ENCODE measurements at places on chromosomes 11 and 22.

DNA sequence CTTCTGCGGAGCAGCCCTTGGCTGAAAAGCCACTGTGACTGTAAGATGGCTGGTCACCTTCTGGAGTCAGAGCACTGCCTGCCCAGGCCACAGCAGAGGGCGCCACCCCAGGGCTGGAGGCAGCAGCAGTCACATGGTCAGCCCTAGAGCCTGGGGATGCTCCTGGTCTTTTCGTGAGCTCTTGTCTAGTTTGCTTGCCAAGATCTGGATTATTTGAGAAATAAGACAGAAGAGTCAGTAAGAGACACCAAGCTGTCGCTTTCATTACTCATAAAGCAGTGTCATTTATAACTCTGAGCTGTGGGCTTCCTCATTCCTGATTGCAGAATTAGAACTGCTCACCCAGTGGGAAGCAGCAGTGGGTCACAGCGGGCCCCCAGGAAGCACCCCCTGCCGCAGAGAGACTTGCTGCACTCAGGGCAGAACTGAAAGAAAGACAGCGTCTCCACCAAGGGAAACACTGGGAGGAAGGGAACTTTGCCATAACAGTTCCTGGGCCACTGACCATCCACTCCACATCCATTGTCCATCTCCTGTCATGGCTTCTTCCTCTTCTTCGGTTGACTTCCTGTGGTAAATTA is 56.7 kb downstream of the PPP6R2 start:
- DNase-seq = no peak

GRCh38 chr11:96061069-96061468 is 137.2 kb upstream of the MTMR2 start:
- no peak for DNase-seq

GRCh38 chr11:22263613-22264012 is 70.7 kb downstream of the ANO5 start:
- no peak for DNase-seq

GRCh38 chr11:81026032-81026431 is 1585.2 kb upstream of the TENM4 start:
- no peak for DNase-seq

DNA sequence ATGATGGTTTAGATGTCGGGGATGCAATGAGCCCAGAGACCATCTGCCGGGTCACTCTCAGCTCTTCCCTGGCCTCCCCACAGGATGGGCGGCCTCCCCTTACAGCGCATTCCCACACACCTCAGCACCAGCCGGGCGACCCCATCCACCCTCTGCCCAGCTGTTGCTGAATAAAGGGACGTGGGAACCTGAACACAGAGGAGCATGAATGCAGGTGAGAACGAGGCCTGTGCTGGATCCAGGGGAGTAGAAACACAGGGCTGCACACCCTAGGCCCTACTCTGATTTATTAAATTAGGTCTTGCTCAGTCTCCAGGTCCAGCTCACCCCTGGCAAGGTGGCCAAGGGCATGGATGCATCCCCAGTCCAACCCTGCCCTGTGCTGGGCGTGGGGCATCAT is 180.5 kb downstream of the CTTN start:
- DNase-seq = no peak

GRCh38 chr11:116124922-116125714 is 620.9 kb upstream of the CADM1 start:
- no peak for DNase-seq

- DNase-seq = no peak
Measured at GRCh38 chr11:110929129-110929528, 216.9 kb upstream of the ARHGAP20 start.

DNA sequence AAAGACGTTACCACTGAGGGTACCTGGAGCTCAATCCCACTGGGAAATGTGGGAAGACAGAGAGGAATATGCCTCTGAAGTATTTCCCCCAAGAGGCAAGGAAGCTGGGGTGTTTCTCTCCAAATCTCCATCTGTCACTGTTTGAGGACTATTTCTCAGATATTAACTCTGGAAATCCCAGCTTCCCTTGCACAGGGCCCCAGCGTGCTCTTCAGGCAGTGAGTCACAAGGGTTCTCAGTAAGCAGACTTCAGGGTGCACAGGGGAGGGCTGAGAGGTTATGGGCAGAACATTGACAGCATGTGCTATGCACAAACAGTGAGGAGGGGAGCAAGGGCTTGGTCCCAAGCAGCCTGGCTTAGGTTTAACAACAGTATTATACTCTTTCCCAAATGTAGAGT is 60.9 kb upstream of the EED start:
- peak; percentile 19 for DNase-seq

- no peak for DNase-seq
Measured at GRCh38 chr11:109945626-109946321, 147.4 kb upstream of the ZC3H12C start.

GRCh38 chr11:8239536-8240228 is 24.0 kb downstream of the LMO1 start:
- no peak for DNase-seq

DNA sequence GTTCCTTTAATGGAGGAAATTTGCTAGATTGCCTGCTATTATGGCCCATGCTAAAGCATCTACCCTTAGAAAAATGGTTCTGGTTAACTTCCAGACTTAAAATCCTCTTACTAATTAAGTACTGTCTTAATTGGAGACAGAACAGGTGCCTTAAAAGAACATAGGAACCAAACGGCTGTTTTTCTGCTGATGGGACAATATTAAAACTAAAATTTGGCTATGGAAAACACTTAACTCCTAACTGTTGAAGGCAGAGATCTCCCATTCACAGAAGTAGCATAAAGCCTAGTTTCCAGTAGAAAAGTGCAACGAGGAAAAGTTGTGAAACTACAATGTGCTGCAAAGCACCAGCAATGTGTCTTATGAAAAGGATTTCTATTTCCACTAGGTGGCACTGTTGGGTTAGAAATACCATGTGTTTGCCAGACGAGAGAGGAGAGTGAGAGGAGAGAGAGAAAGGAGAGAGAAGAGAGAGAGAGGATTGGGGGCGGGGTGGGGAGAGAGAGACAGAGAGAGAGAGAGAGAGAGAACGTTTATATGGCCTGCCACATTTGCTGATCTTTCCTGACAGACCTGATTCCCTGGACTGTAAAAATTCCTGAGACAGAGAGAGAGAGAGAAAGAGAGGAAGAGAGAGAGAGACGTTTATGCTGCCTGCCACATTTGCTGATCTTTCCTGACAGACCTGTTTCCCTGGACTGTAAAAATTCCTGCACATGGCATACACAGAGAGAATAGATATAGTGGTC is 51.5 kb downstream of the FAM181B start:
- DNase-seq = no peak

GRCh38 chr22:41768430-41768829 is 32.0 kb upstream of the CCDC134 start:
- DNase-seq = no peak

- DNase-seq = no peak
Measured at GRCh38 chr11:72758690-72759389, 6.6 kb upstream of the ARAP1 start.

- DNase-seq = no peak
Measured at GRCh38 chr11:125944350-125945010, 1.4 kb upstream of the VSIG10L2 start.

DNA sequence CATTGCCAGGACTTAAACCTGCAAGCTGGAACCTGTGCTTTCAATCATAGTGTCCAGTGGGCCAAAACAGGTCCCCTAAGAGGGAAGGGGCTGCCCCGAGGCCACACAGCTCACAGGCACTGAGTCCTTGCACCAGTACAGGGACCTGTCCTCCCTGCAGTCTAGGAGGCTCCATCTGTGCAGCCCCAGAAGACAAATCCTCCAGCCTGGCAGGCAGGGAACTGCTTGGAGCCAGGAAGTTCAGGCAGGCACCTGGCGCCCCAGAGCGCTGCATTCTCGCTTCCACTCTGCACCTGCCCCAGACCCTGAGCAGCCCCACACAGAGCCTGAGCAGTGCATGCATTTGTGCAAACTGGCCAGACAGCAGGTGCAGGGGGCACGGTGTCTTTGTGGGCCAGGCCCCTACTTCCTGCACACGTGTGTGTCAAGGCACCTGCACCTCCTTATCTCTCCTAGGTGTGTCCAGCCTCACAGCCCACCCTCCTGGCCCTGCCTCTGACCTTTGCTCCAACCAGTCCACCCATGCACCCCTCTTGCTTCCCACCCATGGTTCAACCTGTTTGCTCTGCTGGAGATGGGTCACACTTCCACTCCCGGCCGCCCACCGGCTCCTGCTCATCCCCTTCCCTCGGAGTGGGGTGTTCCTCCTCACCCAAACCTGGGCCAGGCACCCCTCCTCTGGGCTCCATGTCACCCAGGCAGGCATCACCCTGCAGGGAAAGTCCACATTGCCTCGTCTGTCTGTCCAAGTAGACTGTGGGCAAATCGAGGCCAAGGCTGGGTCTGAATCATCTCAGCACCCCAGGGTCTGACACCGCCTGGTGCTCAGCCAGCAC is 19.0 kb downstream of the LINC01488 start:
- DNase-seq = no peak

DNA sequence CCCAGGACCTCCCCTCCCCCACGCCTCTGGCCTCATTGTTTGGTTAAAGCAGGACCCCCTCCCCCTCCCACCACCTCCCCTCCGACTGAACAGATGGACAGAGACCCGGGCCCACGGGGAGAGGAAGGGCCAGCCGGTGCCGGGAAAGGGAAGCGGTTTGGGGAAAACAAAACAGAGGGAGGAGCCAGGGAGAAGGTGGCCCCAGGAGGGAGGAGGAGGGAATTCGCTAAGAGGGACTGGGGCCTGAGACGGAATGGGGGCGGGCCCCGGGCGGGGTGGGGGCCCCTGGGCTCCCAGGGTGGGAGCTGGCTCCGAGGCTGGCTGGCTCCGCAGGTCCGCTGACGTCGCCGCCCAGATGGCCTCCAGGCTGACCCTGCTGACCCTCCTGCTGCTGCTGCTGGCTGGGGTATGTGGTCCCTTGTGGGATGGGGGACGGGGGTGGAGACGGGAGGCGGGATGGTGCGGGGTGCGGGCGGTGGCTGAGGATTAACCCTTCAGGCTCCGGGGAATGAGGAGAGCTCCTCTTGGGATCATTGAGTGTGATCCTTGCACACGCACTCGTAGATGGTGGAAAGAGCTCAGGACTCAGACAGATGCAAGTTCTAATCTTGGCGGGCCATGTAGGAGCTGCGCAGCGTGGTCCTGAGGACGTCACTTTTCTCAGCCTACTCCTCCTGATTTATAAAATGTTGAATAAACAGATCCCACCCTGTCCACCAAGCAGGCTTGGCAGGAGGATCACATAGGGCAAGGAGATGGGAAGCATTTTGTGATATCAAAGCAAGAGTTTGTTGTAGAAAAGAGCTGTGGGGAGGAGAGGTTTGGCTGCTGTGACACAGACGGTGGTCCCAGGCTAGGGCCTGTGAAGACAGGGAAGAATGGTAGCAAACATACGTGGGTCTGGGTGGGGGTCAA is 688 bp downstream of the SERPING1 start:
- DNase-seq = no peak

DNA sequence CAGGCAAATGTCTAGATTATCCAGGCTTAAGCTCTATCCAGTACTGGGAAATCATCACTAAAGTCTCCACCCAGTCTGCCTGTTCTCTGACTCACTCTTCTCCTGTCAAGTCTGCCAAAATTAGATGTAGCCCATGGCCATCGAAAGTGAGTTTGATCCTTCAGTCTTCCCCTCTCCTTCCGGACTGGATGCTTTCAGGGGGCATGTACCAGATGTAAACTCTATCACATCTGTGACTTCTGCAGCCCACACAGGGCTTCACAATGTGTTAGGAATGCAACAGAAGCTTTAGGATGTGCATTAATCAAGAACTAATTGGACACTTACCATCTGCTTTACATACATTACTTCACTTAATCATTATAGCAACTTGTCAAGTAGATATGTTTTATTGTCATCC is 12.3 kb downstream of the ME3 start:
- no peak for DNase-seq

DNA sequence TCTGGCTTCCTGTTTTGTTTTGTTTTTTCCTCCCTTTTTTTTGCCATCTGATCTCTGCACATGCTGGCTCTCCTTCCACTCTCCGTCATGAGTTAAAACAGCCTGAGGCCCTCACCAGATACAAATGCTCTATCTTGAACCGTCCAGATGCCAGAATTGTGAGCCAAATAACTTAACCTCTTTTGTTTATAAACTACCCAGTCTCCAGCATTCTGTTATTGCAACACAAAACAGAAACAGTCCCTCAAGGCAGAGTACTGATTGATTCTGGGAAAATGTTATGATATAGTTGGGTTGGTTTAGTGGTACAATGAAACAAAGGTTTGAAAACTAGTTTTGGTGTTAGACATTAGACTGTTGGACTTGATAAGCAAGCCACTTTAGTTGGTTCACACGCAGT is 1390.0 kb upstream of the RAG2 start:
- DNase-seq = no peak

DNA sequence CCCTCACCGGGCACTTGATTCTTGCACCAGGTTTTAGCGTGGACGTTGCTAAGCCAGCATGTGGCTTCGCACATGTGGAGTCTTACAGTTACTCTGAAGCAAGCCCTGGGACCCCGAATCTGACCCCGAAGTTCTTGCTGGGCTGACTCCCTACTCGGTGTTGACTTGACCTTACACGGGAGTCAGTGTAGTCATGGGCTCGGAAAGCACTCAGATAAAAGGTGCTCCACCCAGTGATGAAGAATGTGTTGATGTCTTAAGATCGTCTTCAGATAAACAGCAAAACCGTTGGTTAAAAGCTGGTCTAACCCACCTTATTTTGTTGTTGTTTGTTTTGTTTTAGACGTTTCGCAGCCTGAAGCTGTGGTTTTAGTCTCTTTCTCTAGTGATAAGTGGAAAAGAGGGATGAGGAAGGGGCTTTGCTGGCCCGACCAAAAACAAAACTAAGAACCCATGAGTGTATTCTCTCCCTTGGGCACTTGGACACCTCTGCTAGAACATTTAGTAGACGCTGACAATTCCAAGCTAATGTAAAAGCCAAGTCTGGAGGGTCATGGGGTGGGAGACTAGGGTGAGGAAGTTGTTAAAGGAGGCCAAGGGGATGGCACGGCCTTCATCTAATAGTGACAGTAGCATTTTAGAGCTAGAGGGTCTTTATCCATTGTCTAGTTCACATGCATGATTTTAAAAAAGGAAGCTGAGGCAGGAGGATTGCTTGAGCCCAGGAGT is 69.9 kb downstream of the BCR start:
- no peak for DNase-seq

DNA sequence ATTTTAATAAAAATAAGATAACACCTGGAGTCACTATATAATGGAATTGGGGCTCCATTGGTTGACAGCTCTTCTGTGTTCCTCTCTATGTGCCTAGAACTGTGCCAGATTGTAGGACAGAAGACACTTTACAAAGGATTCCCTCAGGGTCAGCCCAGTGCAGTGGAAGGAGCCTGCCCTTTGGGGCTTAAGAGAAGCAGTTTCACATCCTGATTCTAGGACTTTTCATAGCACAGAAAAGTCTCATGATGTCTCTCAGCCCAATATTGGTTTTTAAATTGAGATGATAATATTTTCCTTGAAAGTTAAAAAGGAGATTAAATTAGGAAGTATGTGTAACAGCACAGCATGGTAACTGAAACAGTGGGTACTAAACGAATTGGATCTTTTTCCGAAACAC is 7.1 kb downstream of the PLAAT4 start:
- no peak for DNase-seq

- no peak for DNase-seq
Measured at GRCh38 chr11:57213342-57214097, 23.5 kb downstream of the APLNR start.

- DNase-seq = no peak
Measured at GRCh38 chr11:17812865-17813187, 78.2 kb downstream of the KCNC1 start.
